ENCODE measurements at places on chromosomes 5 and 9.

GRCh38 chr9:23741351-23741750 lies 84.7 kb downstream of the ELAVL2 start:
- no peak for DNase-seq

DNA sequence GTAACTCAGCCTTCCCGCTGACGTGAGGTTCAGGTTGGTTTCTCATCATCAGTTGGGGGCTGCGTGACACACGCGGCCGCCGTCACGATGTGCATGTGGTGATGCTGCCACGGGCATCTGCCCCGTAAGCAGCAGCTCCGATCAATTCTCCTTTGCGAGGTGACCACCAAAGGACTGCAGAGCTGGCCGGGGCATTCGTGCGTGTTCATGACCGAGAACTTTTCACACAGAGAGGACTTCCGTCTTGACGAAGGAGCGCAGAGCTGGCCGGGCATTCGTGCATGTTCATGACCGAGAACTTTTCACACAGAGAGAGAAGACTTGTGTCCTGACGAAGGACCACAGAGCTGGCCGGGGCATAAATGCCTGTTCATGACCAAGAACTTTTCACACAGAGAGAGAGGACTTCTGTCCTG lies 3.8 kb upstream of the LCN1 start:
- DNase-seq: no peak

- no peak for DNase-seq
Observed at GRCh38 chr5:23147625-23148024, 294.5 kb upstream of the CDH12 start.

GRCh38 chr5:133992429-133993155 lies 12.2 kb downstream of the VDAC1 start:
- DNase-seq: no peak

- no peak for DNase-seq
Observed at GRCh38 chr9:125750627-125751011, 3.4 kb downstream of the PBX3 start.

- no peak for DNase-seq
Observed at GRCh38 chr5:96172436-96172835, 210.8 kb upstream of the ELL2 start.

- DNase-seq: no peak
Observed at GRCh38 chr9:114373960-114374730, 13.6 kb downstream of the AKNA start.

GRCh38 chr5:96195123-96195522 lies 233.5 kb upstream of the ELL2 start:
- no peak for DNase-seq

DNA sequence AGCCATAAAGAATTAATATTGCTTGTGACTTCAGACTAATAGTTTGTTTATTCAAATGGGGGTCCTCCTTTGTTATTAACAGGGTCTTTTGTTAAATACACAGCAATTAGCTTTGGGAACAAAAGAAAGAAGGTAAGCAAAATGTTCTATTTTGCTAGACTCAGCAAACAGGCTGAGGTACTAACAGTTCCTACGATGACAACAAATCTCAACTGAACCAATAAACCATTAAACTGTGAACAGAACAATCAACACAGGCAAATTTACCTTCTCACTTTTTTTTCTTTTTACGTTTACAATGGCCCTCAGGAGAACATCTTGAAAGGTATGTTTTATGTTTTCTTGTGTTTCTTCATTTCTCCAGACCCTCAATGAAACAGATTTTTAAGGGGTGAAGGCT lies 207.2 kb downstream of the NFIB start:
- DNase-seq: no peak

DNA sequence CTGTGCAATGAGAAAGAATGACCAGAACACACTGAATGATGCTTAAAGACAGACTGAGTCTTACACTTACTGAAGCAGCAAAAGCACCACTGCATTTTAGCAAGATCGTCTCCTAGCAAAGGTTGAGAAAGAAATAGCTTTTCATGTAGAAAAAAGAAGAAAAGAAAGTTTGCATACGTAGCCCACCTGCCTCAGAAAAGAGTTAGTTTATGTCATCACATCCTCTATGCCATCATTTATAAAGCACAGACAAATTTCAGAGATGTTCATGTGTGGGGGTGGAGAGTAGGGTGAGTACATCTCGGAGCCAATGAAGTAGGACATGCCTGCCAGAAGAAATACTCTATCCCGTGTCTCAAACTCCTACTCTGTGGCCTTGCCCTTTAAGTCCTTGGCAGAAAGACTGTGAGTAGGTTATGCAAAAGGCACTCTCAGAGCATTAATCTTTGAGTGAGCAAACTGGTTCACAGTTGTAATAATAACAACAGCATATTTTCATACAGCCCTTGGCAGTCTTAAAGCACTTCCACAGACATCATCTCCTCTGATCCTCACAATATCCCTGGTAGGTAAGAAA lies 22.4 kb downstream of the NRG2 start:
- no peak for DNase-seq

DNA sequence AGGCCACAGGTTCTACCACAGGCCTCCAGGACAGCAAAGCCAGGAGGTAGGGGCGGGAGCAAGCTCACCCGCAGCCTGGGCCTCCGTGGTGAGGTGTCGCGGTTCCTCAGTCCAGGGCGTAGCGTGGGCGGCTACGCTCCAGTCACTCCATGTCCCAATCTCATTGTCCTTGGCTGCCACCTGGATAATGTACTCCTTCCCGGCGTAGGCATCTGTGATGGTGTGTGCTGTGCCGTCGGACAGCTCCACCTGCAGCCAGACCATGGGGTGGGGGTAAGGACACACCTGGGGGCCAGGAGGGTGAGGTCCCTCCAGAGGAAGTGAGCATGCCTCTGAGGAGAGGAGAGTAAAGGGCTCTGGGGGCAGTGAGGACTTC lies 29.8 kb upstream of the ENHO start:
- no peak for DNase-seq

GRCh38 chr9:114653556-114654159 lies 3.9 kb downstream of the TEX53 start:
- DNase-seq: peak; percentile 90

DNA sequence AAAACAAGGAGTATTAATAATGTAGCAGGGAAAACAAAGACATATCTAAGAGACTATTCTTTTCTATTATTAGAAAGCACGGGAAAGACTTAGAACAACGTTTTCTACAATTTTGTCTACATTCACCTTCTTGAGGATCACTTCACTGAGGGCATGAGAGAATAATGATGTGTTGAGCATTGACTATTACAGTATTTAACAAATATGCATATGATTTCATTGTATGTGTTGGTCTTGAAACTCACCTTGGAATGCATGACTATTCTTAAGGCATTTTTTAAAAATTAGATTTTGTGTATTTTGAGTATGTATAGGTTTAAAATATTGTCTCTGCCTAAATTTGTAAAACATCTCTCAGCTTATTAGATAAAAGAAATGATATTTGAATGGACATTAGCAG lies 1.2 kb downstream of the FSD1L start:
- no peak for DNase-seq

GRCh38 chr5:138077064-138077696 lies 6.7 kb upstream of the WNT8A start:
- peak; percentile 71 for DNase-seq

GRCh38 chr9:88759364-88759763 lies 224.4 kb downstream of the NXNL2 start:
- DNase-seq: no peak

DNA sequence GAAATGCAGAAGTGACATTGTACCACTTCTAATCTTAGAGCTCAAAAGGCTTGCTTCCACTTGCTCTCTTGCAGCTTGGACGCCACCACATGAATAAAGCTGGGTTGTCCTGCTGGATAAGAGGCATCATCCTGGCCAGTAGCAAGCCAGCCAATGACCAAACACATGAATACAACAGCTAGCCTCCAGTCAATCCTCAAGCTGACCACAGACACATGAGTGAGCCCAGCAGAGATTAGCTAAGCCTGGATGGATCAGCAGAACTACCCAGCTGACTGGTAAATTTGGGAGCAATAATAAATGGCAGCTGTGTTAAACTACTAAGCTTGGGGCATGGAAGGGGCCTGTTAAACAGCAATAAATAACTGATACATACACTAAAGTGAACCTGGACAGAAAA lies 121.1 kb upstream of the SLC12A2 start:
- DNase-seq: no peak

GRCh38 chr5:36743891-36744772 lies 132.4 kb upstream of the NIPBL start:
- DNase-seq: peak; percentile 70

- peak; percentile 64 for DNase-seq
Observed at GRCh38 chr5:113047733-113048652, 71.4 kb downstream of the DCP2 start.

DNA sequence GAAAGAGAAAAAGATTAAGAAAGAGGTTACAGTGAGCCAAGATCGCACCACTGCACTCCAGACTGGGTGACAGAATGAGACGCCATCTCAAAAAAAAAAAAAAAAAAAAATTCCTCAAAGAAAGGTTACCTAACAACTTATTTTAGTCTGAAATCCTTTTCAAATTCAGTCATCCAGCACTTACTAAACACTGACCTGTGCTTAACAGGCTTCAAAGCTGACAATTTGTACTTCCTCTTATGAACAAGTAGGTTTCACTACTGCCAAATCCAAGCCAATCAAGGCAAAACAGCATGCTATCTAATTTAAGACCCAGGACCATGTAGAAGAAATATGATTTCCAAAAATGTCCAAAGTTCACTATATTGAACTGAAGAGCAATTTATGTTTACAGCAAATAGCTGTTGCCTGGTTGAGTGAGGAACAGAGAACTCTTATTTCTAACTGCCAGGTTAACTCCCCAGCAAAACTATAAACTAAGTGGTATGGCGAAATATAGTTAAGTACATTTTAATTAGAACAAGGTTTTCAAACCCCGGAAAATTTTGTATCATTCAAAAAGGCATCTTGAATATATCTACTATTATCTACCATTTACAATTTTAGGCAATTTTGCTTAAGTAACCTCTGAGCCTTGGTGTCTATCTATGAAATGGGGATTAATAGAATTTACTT lies 13.4 kb downstream of the PWWP2A start:
- peak; percentile 59 for DNase-seq

- DNase-seq: no peak
Observed at GRCh38 chr9:316382-316965, 101.8 kb downstream of the DOCK8 start.

DNA sequence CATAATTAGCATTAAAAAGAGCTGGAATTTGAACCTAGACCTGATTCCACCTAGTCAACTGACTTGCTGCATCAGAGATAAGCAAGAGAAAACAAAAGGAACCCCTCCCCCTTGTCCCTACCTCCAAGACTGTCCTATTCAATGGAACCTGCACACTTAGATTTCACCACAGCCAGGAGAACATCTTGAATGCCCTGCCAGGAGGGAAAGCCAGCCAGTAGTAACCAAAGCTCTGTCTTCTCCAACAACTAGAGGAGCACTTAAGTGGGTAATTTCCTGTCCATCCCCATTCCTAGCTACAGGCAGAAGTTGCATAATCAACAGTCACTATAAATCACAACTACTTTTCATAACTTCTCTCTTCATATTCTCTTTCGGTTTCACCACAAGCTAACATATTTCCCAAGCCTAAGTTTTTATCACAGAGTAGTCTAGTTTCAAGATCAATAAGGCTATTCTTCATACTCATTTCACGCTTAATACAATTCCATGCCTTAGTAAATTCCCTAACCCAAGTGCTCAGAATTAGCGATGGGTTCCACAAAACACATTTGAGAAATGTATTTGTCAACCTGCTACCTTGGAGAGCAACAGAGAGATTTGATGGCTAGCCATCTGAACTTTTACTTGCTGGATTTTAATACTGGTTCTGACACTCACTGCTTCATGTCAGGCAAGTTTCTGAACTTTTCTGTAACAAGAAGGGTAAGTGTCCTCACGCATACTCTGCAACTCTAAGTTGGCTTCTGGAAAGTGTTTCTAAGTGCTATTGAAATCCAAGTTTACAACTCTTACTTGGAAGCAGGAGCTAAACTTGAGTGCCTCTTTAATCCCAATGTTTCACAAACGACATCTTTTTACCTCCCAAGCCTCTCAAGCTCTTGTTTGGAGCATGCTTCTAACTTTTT lies 2.0 kb downstream of the DENND1A start:
- DNase-seq: peak; percentile 92

DNA sequence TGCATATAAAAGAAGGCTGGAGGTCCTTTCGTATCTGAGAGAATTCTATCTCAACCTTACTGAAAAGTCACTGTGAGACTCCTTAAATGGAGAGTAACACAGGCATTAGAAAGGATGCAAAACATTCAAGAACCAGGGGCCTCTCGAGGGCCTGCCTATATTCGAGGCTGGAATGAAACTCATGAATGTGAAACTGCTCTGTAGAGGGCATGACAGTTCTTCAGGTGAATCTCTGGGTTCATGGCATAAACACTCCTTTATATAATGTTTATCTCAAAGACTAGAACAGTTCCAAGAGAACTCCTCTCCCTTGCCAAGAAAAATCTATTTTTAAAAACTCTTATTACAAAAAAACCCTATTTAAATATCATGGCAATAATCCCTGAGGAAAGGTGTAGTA lies 113.9 kb downstream of the SEC61B start:
- DNase-seq: no peak

DNA sequence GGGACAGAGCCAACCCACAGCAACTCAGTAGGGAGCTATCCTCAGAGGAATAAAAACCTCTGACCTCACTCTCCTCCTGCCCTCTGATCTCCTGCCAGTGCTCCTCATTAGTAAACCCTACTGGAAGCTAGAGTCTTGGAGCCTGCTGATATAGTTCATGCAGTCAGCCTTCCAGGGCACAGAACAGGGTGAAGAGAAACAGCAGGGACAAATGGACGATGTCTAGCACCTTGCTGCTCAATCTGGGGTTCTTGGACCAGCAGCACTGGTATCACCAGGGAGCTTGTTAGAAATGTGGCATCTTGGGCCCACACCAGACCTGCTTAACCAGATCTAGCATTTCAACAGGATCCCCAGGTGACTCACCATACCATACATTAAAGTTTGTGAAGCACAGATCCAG lies 5.5 kb upstream of the GALNT12 start:
- DNase-seq: no peak

DNA sequence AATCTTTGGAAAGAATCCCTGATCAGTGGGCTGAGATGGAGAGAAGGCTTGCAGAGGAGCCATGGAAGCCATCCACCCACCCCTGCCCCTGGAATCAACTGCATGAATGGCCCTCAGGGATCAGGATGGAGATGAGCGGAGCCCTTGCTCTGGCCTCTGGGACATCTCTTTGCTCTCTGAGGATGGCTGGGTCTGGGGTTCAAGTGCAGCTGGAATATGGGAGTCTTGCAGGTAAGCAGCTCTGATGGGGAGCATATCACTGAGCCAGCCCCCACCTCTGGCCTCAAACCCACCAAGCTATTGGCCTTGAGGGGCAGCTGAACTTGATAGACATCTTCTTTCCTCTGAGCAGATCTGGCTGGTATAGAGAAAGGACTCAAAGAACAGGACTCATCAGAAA lies 76.1 kb downstream of the C5orf15 start:
- no peak for DNase-seq

GRCh38 chr5:76813982-76814562 lies 4.8 kb upstream of the F2RL1 start:
- DNase-seq: no peak

DNA sequence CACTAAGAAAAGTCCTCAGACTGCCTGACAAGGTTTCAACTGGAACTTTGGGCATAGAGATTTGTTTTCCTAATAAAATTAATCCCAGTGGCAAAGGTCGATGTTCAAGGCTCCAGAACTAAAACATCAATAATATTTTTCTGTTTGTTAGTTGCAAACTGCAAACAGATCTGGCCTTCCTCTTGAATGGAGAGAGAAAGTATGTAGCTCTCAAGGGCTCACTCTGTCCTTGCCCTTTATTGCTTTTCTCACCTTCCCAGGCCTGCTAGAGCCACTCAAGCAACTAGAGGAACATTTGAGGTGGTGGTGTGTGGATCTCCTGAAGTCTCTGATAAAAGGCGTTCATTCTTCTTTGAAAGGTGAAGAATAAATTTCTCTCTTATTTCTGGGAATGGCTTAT lies 16.6 kb downstream of the ALDH1A1 start:
- DNase-seq: no peak

- DNase-seq: no peak
Observed at GRCh38 chr5:80094236-80094738, 59.1 kb downstream of the THBS4 start.

Data from suppressor macrophage treated with lipopolysaccharide for 1 hour (primary cell).